M059J (cell line): ENCODE measurements at places on chromosomes 3 and 15. TPM values are rescaled to one million over a fixed set of nuclear protein-coding genes. Genes with fewer than 3 reads are reported as not detected.
A peak's percentile ranks its signal among the peaks of the same experiment; 100 is the strongest.

DNA sequence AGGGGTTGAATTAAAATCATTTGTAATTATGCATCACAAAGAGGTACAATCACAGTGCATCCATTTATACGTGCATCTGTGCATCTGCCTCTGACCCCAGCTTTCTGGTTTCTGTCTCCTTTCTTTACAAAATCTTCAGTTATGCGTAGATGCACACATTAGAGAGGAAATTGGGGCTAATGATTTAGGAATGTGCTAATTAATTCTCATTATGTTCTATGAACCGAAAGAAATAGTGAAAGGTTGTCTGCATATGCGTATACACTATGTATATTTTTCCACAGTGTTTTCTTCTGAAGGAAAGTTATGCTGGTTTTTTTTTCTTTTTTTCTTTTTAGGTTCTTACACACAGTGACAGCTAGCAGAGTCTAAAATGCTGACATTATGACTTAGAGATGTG lies 71.6 kb downstream of the SAMMSON start:
- DNase-seq = no peak

- DNase-seq = peak; percentile 48
Measured at GRCh38 chr3:13020159-13020750, 53.0 kb downstream of the IQSEC1 start.

- DNase-seq = no peak
Measured at GRCh38 chr3:9408546-9408945, 11.1 kb downstream of the SETD5 start.

DNA sequence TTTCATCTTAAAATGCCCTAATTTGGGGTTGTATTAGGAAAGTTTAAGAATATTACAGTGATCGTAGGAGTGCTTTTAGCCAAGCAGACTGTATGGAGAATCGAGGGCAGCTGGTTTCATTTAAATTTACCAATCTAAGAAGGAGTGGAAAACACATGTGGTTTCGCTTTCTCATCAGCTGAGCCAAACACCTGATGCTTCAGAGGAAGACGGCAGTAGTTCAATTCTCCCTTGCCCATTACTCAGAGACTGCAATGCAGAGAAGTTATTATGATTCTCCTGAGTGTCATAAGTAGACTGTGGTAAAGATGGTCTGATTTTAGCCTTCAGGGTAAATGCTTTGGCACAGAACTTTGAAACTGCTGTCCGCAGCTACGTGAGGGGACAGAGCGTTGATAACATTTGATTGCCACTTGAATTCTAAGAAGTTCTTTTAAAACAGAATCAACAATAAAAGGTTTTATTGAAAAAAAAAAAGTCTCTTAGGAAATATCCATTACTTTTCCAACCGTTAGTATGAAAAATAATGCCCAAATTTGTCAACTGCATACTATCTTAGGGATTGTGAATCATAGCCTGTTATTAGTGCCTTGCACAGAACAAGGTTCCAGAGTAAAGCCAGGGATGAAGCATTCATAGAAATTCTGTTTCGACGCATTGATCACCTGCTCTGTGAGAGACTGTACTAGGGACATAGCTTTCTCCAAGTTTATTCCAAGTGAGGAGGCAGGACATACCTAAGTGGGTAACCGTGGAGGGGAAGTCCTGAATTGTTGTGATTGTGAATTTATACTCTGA lies 25.6 kb downstream of the LYSMD4 start:
- DNase-seq = peak; percentile 64

DNA sequence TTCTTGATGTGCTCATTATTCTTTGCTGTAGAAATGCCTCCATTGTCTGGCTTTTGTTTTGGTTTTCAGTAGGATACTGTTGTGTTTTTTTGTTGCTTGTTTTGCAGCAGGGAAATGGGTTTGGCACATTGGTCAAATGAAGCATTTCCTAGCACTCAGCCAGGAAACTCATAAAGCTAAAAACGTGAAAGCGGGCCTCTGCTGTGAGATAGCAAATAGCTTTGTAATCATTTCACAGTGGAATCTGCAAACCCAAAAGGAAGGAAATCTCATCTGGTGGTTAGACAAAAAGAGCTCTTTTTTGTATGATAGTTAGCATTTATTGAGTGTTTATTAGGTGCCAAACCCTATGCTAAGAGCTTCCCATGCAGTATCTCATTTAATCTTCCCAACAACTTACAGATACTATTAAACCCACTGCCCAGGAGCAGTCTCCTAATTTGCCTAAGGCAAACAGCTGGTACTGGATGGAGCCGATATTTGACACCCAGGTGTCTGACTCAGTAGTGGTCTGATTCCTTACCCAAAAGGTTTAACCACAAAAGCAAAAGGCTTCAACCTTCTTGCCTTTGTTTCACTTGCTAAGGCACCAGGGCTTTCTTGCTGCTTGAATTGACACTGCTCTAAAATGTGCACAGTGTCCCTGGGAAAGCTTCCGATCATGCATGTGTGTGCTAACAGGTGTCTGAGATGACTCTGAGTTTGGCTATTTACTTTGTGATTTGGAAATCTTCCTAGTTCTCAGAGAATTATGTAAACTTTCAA lies 527.9 kb upstream of the MDFIC2 start:
- peak; percentile 74 for DNase-seq

ADGRG7 gene
- not detected in 2 replicates for total RNA-seq

GRCh38 chr15:85558848-85559247 lies 178.4 kb downstream of the AKAP13 start:
- no peak for DNase-seq

- peak; percentile 42 for DNase-seq
Measured at GRCh38 chr3:125300416-125300815, 74.7 kb downstream of the ZNF148 start.

GRCh38 chr3:65604863-65605526 lies 433.7 kb downstream of the MAGI1 start:
- peak; percentile 56 for DNase-seq

GPR62 gene
- total RNA-seq = 0.02 TPM in 1 of 2 replicates, not detected in the other

DNA sequence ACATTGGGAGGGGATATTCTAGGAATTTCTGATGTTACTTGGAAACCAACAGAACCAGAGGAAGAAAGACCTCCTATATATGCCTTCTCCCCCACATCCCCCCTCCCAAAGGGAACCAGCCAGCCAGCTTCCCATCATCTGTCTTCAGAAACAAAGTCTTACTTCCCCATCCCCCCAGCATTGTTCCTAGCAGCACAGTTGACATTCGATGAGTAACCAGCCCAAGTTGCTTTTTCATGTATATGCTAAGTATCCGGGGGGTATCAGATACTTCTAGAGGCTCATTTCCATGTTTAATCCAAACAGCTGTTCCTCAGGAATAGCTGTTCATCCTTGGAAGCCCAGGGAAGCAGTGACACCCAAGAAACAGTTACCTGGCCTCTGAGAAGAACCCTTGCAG lies 16.0 kb downstream of the RMDN3 start:
- DNase-seq = no peak

DNA sequence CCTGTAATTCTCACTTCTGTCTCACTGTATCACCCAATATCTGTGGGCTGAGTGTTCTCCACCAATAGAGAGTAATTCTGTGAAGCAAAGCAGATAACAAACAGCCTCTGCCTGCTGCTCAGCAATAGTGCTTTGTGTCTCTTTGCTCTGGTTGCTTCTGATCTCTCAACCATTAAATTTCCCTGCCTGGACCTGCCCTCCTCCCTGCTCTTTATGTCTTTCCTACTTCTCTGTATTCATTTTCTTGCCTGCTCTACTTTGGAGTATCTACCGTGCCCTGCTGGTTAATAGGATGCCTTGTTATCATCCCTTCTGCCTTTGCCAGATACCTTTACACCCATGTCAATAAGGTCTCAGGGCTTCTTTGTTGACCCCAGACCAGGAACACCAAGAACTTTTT lies 102.9 kb upstream of the CGNL1 start:
- DNase-seq = no peak

DNA sequence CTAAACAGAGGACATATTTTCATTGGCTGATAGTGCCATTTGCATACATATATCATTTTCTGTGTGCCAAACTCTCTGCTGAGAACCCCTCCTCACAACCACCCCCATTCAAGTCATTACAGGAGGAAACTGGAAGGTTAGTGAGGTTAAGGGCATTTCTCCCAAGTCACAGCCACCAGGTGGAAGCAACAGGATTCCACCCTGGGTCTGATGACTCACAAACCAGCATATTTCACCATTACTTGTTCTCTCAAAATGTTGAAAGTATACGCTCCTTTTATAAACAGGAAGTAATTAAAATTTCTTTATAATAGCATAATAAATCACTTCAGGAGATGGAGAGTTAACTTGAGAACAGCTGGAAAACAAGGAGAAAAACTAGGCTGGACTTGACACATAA lies 398.6 kb upstream of the WNT5A start:
- peak; percentile 85 for DNase-seq

DNA sequence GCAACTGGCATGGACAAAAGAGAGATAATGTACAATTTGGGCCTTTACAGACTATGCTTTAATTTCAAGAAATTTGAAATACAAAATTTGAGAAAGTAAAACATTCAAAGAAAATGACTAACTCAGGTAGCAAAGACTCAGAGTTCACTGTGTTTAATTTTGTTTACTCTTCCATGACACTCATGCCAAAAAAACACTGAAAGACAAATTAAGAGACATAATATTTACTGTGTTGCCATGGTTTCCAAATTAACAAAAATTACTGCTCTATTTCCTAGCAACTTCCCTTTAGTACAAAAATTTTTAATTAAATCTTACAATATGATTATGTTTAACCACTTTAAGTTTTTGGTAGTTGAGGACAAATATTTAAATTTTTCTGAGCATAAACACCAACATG lies 29.6 kb downstream of the LRRFIP2 start:
- DNase-seq = peak; percentile 61

DNA sequence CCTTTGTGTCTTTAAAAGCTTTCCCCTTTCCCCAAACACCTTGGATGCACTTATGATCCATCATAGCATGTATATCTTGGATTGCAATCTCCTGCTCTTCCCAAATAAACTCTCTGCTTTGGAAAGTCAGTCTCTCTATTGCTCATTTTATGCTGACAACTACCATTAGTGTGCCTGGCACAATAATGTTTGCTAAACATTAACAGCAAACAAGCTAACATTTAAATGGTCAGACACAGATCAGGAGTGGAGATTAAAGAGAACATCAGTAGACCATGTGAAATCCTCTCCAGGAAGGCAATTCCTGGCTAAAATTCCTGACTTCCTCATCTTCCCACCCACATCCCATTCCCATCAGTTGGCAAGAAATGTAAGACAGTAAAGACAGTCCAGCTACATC lies 44.3 kb upstream of the EIF1B start:
- DNase-seq = no peak

FES gene
- not detected in 2 replicates for total RNA-seq

GRCh38 chr3:30578986-30579579 lies 27.3 kb upstream of the TGFBR2 start:
- peak; percentile 5 for DNase-seq

SYNPR gene
- total RNA-seq = not detected in 2 replicates

LMCD1 gene
- 10.0 and 18.1 TPM in 2 replicates for total RNA-seq

GRCh38 chr3:102577082-102577789 lies 142.4 kb downstream of the ZPLD1 start:
- no peak for DNase-seq

- no peak for DNase-seq
Measured at GRCh38 chr15:27235681-27236080, 264.7 kb downstream of the GABRG3 start.

- no peak for DNase-seq
Measured at GRCh38 chr15:100476805-100477204, 51.9 kb downstream of the CERS3 start.

SERPINI1 gene
- 3.2 and 4.4 TPM in 2 replicates for total RNA-seq

DNA sequence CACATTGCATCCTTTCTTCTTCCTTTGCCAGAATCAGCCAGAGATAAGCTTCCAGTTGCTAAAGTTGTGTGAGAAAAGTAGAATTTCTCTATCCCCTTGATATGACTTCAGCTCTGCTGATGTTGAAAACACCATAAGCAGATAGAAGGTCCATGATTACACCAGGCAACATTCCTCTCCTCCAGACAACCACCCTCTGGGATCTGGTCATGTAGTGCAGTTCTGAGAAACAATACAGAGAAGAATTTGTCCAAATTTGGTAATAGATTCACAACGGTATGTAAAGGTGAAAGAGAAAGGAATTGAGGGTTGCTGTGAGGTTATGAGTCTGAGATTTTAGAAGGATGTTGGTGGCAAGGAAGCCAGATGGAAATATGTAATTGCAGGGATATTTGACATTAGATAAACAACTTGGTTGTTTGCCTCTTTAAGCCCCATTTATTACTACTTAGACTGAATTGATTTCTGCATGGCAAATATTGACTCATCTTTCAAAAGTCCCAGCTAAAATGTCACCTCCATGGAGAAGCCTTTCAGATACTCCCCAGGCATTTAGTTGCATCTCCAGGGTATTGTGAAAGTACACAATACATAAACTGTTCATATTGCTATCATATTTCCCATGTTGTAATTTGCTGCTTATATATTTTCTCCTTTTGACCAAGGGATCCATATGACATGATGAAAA lies 134.9 kb downstream of the GAP43 start:
- DNase-seq = no peak

DNA sequence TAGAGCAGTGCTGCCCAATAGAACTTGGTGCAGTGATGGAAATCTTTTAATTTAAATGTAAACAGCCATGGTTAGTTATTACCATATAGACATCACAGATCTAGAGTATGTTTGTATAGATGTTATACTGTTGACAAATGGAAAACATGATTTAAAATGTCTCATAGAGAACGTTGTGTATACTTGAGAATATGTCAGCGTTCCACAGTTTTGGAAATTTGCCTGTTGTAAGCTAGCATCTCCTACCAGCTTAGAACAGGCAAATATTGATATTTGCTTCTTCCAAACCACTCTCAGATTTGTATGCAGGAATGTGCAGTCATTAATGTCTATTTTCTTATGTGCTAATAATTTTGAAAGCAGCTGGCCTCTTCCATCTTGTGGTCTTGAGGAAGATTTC lies 8.4 kb upstream of the LXN start:
- DNase-seq = no peak

DNA sequence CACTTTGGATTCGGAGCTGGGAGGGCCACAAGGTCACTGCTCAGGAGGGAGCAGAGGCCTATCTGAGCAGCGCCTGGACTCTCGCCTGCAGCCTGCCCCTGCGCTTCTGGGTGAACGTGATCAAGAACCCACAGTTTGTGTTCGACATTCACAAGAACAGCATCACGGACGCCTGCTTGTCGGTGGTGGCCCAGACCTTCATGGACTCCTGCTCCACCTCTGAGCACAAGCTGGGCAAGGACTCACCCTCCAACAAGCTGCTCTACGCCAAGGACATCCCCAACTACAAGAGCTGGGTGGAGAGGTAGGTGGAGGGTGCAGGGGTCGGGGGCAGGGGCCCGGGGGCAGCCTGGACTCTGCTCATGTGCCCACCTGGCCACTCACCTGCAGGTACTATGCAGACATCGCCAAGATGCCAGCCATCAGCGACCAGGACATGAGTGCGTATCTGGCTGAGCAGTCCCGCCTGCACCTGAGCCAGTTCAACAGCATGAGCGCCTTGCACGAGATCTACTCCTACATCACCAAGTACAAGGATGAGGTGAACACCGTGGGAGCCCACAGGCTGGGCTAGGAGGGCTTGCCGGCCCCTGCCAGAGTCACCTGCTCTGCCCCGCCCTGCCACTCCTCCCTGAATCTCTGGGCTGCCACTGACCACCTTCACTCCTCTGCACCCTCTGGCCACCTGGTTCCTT lies 49.5 kb downstream of the PLXNA1 start:
- no peak for DNase-seq

IL12A gene
- total RNA-seq = 0.25 and 7.6 TPM in 2 replicates

GRCh38 chr3:129312671-129313414 lies 34.2 kb downstream of the HMCES start:
- DNase-seq = peak; percentile 54
